Naive thymus-derived CD8-positive, alpha-beta T cell (primary cell): ENCODE measurements at places on chromosomes 4 and X. TPM values are rescaled to one million over a fixed set of nuclear protein-coding genes. Genes with fewer than 3 reads are reported as not detected.
A peak's percentile ranks its signal among the peaks of the same experiment; 100 is the strongest.

GRCh38 chr4:86898562-86898961 is 6.3 kb upstream of the C4orf36 start:
- peaks cover 6% of the 10 kb centered on the region for H3K27me3 ChIP-seq
- no peaks in the 10 kb centered on the region for H3K4me1 ChIP-seq
- no peak for DNase-seq
- no peak overlapping the region for H3K27ac ChIP-seq
- H3K4me3 ChIP-seq = no peak overlapping the region
- peaks cover 6% of the 10 kb centered on the region for H3K36me3 ChIP-seq

Gene MAGEA1
- not detected for total RNA-seq

- H3K36me3 ChIP-seq = no peaks in the 10 kb centered on the region
- H3K27ac ChIP-seq = no peak overlapping the region
- no peak overlapping the region for H3K4me3 ChIP-seq
- DNase-seq = no peak
Measured at GRCh38 chrX:39514801-39515200, 583.0 kb downstream of the BCOR start.

- H3K27me3 ChIP-seq = no peaks in the 10 kb centered on the region
- no peak for DNase-seq
- H3K4me3 ChIP-seq = no peak overlapping the region
- peaks cover 9% of the 10 kb centered on the region for H3K36me3 ChIP-seq
Measured at GRCh38 chr4:53005149-53005546, 143.0 kb downstream of the RASL11B start.

Gene SPATA4
- total RNA-seq = not detected

GRCh38 chr4:57182132-57182874 is 72.1 kb upstream of the IGFBP7 start:
- DNase-seq = no peak
- no peaks in the 10 kb centered on the region for H3K36me3 ChIP-seq
- H3K27ac ChIP-seq = no peak overlapping the region
- H3K27me3 ChIP-seq = peaks cover 10% of the 10 kb centered on the region

Gene CNGA1
- total RNA-seq = not detected

DNA sequence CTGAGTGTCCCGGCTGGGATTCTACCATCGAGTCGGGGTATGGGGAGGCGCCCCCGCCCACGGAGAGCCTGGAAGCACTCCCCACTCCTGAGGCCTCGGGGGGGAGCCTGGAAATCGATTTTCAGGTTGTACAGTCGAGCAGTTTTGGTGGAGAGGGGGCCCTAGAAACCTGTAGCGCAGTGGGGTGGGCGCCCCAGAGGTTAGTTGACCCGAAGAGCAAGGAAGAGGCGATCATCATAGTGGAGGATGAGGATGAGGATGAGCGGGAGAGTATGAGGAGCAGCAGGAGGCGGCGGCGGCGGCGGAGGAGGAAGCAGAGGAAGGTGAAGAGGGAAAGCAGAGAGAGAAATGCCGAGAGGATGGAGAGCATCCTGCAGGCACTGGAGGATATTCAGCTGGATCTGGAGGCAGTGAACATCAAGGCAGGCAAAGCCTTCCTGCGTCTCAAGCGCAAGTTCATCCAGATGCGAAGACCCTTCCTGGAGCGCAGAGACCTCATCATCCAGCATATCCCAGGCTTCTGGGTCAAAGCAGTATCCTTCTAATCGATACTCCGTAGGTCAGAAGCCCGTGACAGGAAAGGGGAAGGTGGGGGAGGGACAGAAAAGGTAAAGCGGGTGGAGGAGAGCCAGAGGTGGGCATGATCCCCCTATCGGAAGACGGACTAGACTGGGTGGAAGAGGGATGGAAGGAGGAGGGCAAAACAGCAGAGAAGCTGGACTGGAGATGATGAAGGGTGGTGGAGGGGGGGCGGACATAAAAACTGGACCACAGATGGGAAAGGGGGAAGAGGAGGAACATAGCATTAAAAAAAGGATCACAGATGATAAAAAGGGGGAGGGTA is 828 bp downstream of the TSPYL2 start:
- no peak for DNase-seq
- H3K27ac ChIP-seq = peak overlapping the region; percentile 91

- no peak overlapping the region for H3K27ac ChIP-seq
- no peak overlapping the region for H3K4me3 ChIP-seq
- no peaks in the 10 kb centered on the region for H3K36me3 ChIP-seq
- DNase-seq = no peak
- peaks cover 5% of the 10 kb centered on the region for H3K27me3 ChIP-seq
- H3K4me1 ChIP-seq = no peaks in the 10 kb centered on the region
Measured at GRCh38 chr4:107351196-107351595, 315.1 kb upstream of the DKK2 start.

DNA sequence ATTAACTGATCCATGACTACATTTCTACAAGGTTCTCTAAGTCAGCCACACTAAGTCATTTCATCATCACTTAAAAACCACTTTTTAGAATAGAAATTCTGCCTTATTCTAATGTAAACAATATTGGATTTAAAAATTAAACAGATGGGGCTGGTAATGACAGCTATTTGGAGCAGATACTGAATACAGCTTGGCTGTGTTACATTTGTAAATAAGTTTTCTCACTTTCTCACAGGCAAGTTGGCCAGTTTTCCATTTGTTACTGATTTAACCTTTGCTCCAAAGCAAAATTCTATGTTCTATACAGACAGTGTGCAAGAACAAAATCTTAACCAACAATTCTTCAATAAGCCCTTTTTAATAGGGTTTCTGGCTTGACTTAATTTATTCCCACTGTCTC is 370.7 kb downstream of the GRIA2 start:
- no peak for DNase-seq
- H3K27me3 ChIP-seq = no peaks in the 10 kb centered on the region
- no peak overlapping the region for H3K27ac ChIP-seq
- no peaks in the 10 kb centered on the region for H3K36me3 ChIP-seq
- H3K4me1 ChIP-seq = no peaks in the 10 kb centered on the region

Gene GK2
- total RNA-seq = not detected

- no peak overlapping the region for H3K4me3 ChIP-seq
- DNase-seq = no peak
- no peaks in the 10 kb centered on the region for H3K27me3 ChIP-seq
- no peak overlapping the region for H3K27ac ChIP-seq
- H3K4me1 ChIP-seq = no peaks in the 10 kb centered on the region
- no peaks in the 10 kb centered on the region for H3K36me3 ChIP-seq
Measured at GRCh38 chr4:41432881-41433280, 105.1 kb upstream of the LIMCH1 start.

DNA sequence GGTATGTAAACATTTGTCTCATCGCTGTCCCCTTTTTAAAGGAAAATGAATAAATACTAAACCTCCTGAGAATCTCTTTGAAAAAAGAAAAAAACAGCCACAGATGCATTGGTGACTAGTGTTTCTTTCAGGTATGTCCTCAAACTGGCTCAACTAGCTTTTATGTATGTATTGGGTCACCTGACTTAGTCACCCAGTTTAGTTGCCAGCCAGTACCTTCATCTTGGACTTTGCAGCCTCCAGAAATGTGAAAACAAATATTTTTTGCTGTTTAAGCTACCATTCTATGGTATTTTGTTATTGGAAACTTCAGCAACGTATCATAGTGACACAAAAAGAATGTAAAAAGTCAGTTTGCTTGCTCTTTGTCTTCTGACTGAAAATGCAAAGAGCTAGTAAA is 1263.5 kb downstream of the FAM133A start:
- no peaks in the 10 kb centered on the region for H3K36me3 ChIP-seq
- no peak for DNase-seq
- no peak overlapping the region for H3K4me3 ChIP-seq
- H3K4me1 ChIP-seq = no peaks in the 10 kb centered on the region
- H3K27me3 ChIP-seq = no peaks in the 10 kb centered on the region
- H3K27ac ChIP-seq = no peak overlapping the region
